Nucleus accumbens (tissue), 56 donors: ENCODE measurements at places on chromosomes 2 and 18.

GRCh38 chr2:23567161-23567756, 182.3 kb downstream of the KLHL29 start:
- no peak for DNase-seq

- no peak for DNase-seq
These were observed 6.6 kb upstream of the TNFRSF11A start for GRCh38 chr18:62318228-62319180.

GRCh38 chr2:137521653-137522619, 442.3 kb upstream of the HNMT start:
- no peak for DNase-seq

DNA sequence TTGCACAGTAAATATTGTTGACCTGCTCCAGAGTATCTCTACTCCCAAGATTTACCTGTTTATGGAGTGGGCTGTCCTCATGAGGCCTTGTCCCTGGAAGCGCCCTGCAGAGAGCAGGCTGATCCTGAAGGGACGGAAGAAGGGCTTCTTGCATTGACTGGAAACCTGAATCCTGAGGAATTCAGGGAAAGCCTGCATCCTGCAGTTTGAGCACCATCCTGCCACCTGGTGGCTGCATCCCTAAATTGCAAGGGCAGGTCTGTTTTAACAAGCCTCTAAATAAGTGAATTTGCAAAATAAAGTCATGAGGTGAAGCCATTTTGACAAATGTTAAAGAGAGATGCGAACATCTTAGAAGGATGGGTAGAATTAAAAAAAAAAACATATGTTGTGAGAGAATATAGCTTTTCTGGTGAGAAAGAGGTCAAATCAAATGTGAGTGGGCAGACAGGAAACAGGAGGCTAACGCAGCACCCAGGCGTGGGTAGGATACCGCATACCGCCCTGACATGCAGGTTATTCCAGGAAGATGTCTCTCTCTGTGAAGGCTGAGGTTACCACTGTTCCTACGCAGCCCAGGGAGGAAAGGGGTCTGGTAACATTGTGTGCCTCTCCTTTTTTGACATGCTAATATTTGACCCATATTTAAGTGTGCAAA, 754.9 kb downstream of the RNF144A start:
- no peak for DNase-seq

GRCh38 chr2:171522052-171522787, at the start of gene CYBRD1:
TSS of gene CYBRD1 (plus strand) at chr2:171522474. CDS start at chr2:171522546, 72 bp downstream.
- peak; percentile 86 for DNase-seq

GRCh38 chr2:242034996-242035814, 165.7 kb downstream of the RTP5 start:
- no peak for DNase-seq

DNA sequence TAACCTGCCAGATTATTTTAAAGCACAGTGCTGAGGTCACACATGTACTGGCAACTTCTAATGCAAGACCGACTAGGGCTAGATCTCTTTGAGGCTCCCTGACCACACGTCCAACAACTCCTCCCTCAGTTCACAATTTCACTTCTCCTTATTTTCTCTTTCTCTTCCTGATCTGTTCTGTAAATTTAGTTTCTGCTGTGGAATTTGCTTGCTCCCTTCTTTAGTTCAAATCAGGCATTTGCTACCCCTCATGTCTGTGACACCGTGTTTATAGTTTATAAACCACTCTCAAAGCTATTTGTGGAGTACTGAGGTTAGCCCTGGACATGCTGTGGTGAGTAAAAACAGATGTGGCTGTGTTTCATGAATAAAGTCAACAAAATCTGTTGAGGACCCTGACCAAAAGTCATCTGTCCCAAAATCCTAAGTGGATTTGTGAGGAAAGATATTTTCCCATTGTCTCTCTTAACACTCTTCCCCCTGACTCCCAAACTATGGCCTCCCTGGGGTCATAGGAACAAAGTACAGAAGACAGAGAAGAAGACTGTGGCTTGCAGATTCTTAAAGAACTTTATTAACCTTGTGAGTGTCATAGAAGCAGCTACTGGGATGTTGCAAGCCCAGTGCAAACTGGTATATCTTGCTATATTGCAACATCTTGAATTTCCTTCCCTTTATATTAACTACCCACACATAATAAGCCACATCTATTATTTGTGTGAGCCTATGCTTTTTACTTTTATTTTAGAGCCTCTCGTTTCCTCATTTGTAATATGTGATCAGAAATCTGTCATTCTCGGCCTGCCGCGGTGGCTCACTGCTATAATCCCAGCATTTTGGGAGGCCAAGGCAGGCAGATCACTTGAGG, 3.5 kb upstream of the NAGK start:
- DNase-seq = no peak

DNA sequence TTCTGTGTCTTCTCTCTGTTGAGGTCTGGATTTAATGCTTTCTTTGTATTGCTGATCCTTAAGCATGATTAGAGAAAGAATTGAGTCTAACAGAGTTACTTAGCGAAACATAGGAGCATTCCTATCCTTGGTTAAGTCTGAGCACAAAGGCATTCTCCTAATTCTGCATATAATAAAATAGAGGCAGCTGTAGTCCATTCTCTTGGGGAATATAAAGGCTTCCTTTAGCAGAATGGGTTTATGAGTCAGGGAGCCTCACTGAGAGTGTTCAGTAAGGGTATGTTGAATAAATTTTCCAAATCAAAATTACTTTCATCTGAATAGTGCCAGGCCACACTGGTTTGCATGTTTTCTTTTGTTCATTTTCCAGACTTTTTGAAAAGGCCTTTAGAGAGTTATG, 101.5 kb downstream of the GALNT1 start:
- no peak for DNase-seq

- DNase-seq = no peak
These were observed 146.8 kb downstream of the TGIF1 start for GRCh38 chr18:3596637-3597384.

DNA sequence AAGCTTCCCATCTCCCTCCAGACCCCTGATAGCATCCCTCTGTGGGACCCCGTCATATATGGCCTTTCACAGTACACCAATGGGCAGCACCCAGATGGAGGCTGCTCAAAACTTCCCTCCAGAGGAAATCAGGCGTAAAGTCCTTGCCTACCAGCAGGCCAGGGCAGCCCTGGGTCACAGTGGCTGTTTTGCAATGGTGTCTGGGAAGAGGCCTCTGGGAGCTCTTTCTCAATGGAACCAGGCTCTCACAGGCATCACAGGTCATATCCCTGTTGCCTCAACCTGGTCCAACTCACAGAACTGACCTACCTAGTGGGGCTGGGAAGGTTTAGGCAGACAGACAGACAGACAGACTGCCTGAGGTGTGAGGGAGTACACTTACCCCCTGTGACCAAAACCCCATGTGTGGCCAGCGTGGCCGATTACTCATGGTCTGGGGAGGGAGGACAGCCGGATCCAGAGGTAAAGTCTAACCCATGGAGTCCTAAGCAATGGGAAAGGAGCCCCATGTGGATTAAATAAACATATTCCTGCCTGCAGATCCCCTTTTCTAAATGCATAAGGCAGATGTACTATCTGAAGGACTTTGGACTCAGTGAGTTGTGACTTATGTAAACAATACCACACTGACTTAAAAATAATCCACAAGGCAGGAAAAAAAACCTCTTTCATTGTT, 58.2 kb downstream of the BCL2L11 start:
- no peak for DNase-seq
